ENCODE measurements at places on chromosomes 5 and 9.

DNA sequence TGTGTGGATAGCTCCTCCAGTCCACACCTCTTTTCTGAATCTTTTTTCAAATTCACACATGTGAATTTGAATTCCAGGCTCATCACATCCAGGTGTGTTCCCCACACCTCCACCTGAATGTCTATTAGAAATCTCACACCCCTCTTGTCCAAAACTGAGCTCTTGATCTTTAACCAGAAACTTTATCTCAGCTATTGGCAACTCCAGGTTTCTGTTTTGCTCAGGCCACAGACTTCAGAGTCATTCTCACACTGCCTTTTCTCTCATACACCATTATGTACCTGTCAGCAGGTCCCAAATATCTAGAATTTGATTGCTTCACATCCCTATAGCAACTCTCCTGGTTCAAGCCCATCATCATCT lies 11.6 kb downstream of the NIPSNAP3B start:
- H3K27ac ChIP-seq, result no peak overlapping the region
- no peaks in the 10 kb centered on the region for H3K4me1 ChIP-seq
- H3K4me3 ChIP-seq, result no peak overlapping the region
- no peaks in the 10 kb centered on the region for H3K36me3 ChIP-seq
- no peaks in the 10 kb centered on the region for H3K27me3 ChIP-seq

- H3K4me3 ChIP-seq, result no peak overlapping the region
- H3K27ac ChIP-seq, result no peak overlapping the region
- H3K27me3 ChIP-seq, result no peaks in the 10 kb centered on the region
Observed at GRCh38 chr5:176446028-176446665, 2.0 kb upstream of the FAF2 start.

- H3K27me3 ChIP-seq, result no peaks in the 10 kb centered on the region
- no peak overlapping the region for H3K4me3 ChIP-seq
- H3K4me1 ChIP-seq, result no peaks in the 10 kb centered on the region
- no peak overlapping the region for H3K27ac ChIP-seq
Observed at GRCh38 chr9:3795556-3795955, 269.8 kb upstream of the RFX3 start.

- H3K4me1 ChIP-seq, result no peaks in the 10 kb centered on the region
- no peaks in the 10 kb centered on the region for H3K36me3 ChIP-seq
- no peak overlapping the region for H3K27ac ChIP-seq
- H3K27me3 ChIP-seq, result no peaks in the 10 kb centered on the region
- H3K4me3 ChIP-seq, result no peak overlapping the region
Observed at GRCh38 chr9:134716067-134716466, 74.5 kb downstream of the COL5A1 start.

- H3K27ac ChIP-seq, result no peak overlapping the region
- H3K27me3 ChIP-seq, result no peaks in the 10 kb centered on the region
- no peaks in the 10 kb centered on the region for H3K4me1 ChIP-seq
- no peak overlapping the region for H3K4me3 ChIP-seq
- DNase-seq, result no peak
- H3K36me3 ChIP-seq, result no peaks in the 10 kb centered on the region
Observed at GRCh38 chr5:86008293-86008692, 609.4 kb upstream of the COX7C start.

GRCh38 chr5:149831492-149831891 lies 101.4 kb downstream of the PPARGC1B start:
- DNase-seq, result no peak
- H3K4me1 ChIP-seq, result no peaks in the 10 kb centered on the region
- no peak overlapping the region for H3K4me3 ChIP-seq
- H3K27me3 ChIP-seq, result no peaks in the 10 kb centered on the region
- H3K27ac ChIP-seq, result no peak overlapping the region

GRCh38 chr5:149172709-149173505 lies 31.6 kb downstream of the ABLIM3 start:
- no peaks in the 10 kb centered on the region for H3K4me1 ChIP-seq
- no peaks in the 10 kb centered on the region for H3K36me3 ChIP-seq
- H3K4me3 ChIP-seq, result no peak overlapping the region
- no peak for DNase-seq

DNA sequence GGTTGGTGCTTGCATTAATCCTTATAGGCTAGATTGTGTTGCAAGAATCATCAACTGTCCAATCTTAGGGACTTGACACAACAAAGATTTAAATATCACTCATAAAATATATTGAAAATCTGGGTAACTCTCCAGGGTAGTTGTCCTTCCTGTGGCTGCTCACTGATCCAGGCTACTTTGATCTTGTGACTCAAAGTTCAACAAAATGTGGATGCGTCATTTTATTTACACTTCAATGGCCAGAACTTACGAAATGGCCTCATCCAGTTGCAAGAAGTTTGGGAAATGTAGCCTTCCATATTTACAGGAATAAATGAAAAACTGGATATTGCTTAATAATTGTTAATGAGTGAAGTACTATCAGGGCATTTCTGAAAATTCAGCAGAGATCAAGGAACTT lies 235.5 kb upstream of the ACTBL2 start:
- H3K4me1 ChIP-seq, result no peaks in the 10 kb centered on the region
- DNase-seq, result no peak
- H3K27me3 ChIP-seq, result no peaks in the 10 kb centered on the region
- no peak overlapping the region for H3K27ac ChIP-seq

- DNase-seq, result no peak
- H3K27ac ChIP-seq, result no peak overlapping the region
- no peaks in the 10 kb centered on the region for H3K27me3 ChIP-seq
- peaks cover 38% of the 10 kb centered on the region for H3K4me1 ChIP-seq
Observed at GRCh38 chr9:111959468-111960359, 63.1 kb downstream of the UGCG start.

- no peak overlapping the region for H3K4me3 ChIP-seq
- H3K36me3 ChIP-seq, result no peaks in the 10 kb centered on the region
- H3K27me3 ChIP-seq, result no peaks in the 10 kb centered on the region
- H3K4me1 ChIP-seq, result no peaks in the 10 kb centered on the region
- no peak overlapping the region for H3K27ac ChIP-seq
Observed at GRCh38 chr5:106766916-106767315, 903.8 kb downstream of the EFNA5 start.

- H3K27ac ChIP-seq, result no peak overlapping the region
- H3K27me3 ChIP-seq, result no peaks in the 10 kb centered on the region
- H3K4me1 ChIP-seq, result no peaks in the 10 kb centered on the region
- no peak overlapping the region for H3K4me3 ChIP-seq
- H3K36me3 ChIP-seq, result no peaks in the 10 kb centered on the region
Observed at GRCh38 chr5:68251386-68251785, 35.8 kb downstream of the PIK3R1 start.

GRCh38 chr9:119902611-119903010 lies 533.4 kb upstream of the BRINP1 start:
- no peaks in the 10 kb centered on the region for H3K27me3 ChIP-seq
- no peak overlapping the region for H3K4me3 ChIP-seq
- no peaks in the 10 kb centered on the region for H3K36me3 ChIP-seq
- no peak overlapping the region for H3K27ac ChIP-seq
- no peaks in the 10 kb centered on the region for H3K4me1 ChIP-seq
- no peak for DNase-seq

Measured in pancreas (tissue), 10 donors.